COR-L47 (cell line): ENCODE measurements at places on chromosomes 16 and 17.
A peak's percentile ranks its signal among the peaks of the same experiment; 100 is the strongest.

DNA sequence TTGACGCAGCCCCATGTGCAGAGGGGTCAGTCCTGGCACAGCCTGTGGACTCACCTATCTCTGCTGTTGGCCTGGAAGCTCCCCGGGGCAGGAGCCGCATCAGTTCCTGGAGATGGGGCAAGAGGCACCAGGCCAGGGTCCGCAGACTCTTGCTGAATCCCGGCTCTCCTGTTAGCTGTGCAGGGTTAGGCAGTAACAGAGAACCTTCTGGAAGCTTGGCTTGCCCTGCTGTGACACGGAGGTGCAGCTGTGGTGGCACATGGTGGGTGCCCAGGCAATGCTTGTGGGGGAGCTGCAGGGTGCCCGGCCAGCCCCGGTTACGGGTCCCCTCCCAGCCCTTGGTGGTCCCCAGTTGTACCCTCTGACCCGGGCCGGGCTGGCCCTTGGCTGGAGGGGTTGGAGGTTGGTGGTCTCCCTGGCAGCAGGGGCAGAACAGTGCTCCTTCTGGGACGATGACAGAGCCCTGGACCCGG lies 26.0 kb upstream of the ZNF469 start:
- DNase-seq, result no peak

GRCh38 chr16:66026211-66026610 lies 340.3 kb upstream of the CDH5 start:
- DNase-seq, result peak; percentile 1

DNA sequence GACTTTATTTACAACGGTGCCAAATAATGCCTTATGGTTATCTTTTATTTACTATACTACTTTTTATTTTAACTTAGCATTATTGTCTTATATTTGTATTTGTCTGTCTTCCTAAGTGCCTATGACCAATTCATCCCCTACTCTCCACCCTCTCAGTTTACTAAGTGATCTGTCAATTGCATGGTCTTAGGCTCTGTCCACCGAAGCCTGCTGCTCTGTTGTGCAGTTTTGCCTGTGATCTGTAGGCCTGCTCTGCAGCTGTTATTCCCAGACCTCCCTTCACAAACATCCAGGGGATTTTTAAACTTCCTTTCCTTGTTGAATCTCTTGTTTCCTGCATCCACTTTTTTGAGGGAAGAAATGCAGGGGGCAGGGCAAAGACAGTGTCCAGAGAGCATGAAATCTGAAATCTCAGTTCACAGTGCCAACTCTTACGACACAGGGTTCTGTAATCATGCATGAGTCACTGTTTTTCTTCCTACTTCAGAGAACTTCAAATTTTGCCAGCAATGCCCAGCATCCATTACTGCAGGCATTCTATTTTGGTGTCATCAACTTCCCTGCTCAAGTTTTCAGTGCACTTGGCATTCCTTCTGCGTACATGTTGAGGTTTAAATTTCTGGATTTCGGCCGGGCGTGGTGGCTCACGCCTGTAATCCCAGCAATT lies 11.4 kb downstream of the SLFN5 start:
- DNase-seq, result no peak

GRCh38 chr16:68267612-68268405 lies 3.5 kb downstream of the SLC7A6 start:
- DNase-seq, result no peak

DNA sequence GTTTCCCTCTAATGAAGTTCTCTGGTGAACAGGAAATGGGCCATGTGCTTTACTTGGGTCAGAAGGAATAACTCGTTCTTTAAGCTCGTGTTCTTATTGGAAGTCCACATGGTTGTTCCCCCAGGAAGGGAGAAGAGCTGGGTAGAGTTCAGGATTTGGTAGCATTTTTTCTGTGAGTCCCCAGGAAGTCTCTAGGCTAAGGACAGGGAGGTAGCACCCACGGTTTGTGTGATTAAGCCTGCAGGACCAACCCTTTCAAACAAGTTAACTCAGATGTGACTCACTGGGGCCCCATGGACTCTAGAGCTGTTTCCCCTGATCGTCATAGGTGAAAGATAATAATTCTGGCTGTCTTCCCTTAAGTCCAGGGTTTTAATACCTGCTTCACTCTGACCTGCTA lies 16.4 kb downstream of the SAP30BP start:
- DNase-seq, result no peak

- no peak for DNase-seq
Measured at GRCh38 chr17:49570540-49571242, 5.0 kb upstream of the NXPH3 start.

DNA sequence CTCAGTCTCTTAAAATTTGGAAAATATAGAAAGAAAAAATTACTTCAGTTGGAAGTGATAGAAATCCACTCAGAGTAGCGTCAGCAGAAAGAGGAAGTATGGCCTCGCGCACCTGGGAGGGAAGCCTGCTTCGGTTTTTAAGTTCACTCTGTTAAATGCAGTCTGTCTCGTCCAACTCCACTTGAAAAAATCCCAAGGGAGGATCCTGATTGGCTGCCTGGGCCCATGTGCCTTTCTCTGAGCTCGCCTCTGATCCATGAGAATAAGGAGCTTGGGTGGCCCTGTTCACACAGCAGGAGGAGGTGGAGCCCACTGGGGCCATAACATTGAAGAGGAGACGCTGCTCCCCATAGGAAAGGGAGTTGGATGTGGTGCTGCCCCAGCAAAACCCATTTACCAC lies 40.7 kb downstream of the DNAJA2 start:
- DNase-seq, result no peak

DNA sequence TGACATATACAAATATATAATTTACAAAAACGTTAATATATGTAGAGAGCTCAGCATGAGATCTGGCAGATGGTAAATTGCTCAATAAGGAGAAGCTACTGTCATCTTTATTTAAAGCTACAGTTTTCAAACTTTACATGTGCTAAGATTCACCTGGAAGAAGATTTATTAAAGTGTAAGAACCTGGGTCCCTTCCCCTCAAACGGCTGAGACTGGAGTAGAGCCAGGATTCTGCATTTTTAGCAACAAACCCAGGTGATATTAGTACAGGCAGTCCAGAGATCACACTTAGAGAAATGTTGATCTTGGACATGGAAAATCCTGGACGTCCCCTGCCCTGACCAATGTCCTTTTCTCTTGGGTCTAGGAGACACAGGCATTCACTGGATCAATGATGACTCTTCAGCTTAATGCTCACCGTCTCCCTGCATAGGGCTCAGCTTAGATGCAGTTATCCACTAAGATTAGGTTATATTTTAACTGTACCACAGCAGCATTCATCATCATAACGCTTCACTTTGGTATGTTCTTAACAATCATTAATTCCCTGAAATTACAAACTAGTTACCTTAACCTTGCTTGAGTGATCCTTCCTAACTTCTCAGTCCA lies 20.4 kb downstream of the CDR2 start:
- DNase-seq, result no peak

DNA sequence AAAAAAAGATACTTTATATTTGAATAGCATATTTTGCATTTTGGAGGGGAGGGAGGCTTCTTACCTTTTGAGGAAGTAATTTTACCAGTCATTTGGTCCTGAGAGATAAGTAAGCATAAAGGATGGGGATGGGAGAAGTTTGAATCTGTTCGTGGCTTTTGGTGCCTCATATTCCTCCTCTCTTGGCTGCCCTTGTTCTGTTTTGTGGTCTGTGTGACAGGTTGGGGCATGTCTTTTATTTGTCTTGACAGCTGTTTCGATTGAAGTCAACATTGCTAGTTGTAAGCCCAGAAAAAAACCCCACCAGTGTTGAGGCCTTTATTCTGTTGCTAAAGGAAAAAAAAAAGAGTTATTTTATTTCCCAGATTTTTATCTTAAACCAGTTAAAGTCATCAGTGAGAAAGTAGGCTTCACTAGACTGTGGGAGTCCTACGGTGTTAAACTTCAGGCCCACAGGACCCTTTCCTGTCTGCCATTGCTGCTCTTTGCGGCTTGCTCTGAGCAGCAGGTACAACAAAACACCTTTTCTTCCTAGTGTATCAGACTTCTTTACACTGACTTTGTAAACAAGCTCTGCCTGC lies 11.4 kb downstream of the SLC7A6 start:
- no peak for DNase-seq

DNA sequence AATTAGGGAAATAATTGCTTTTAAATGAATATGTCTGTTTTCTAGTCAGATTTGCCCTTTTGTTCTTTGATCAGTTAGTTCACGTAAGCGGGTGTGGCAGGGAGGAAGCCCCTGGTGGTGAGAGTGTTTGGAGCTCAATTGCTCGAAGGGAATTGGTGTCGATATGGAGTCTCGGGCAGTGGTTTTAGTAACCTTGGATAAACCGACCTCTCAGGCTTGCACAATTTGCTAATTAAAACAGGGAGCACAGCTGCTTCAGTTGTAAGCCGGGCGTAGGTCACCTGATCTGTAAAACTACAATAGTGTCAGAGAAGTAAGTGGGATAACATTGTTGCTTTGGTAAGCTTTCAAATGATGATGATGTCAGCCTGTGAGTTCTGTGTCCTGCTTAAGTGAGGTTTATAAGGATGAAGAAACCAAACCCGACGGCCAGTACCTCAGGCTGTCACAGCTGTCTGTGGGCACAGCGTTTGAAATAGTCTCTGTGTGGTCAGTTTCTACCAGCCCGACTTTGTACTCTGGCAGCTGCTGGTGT lies 2.9 kb downstream of the ZNF750 start:
- peak; percentile 75 for DNase-seq

DNA sequence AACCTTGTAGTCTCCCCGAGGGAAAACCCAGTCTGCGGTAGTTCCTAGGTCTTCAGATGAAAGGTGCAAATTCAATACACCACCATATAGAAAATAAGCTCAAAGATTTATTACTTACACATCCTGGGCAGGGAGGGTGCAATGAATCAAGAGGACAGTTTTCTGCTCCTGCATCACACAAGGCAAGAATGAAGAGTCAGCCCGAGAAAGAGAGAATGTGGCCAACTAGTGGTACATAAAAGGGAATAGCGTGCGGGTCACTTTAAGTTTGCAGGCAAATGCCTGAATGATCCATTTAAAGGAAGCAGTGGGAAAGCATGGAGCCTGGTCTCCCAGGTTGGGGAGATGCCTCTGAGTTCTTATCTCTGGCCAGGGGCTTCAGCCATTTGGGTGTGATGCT lies 403.4 kb downstream of the GRIN2A start:
- DNase-seq, result no peak

- no peak for DNase-seq
Measured at GRCh38 chr17:32161506-32162365, 19.4 kb downstream of the RHOT1 start.

DNA sequence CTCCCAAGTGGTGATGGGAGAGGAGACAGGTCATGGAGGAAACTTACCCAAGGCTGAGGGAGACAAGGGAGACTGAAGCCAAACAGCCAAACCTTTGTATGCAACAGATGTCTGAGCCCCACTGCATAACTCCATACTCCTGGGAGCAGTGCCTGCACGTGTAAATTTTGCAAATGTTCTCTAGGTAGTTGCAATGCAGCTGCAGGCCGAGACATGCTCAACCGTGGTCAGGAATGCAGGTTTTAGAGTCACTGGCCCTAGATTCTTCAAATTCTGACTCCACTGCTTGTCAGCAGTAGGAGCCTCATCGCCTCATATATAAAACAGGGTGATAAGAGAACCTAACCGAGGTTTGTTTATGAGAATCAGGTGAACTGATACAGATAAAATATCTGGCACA lies 11.5 kb downstream of the DYNLRB2 start:
- no peak for DNase-seq
